ENCODE measurements at places on chromosomes 5 and 9.

DNA sequence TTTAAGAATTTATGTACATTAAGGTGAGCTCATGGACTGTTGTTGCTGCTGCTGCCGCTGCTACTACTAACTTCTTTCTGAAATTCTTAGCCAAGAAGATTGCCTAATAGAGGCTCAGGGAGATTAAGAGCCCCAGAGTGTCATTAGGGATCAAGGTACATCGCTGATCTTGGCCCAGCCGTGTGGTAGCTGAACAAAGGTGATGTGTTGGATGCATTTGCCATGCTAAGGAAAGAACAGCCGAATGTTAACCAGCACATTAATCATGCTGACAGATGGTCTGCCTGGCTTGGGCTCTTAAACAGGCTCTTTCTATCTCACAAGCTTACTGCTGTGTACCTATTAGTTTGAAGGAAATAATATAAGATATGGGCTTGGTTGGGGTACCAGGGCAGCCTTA lies 137.1 kb downstream of the KCTD16 start:
- DNase-seq, result no peak

DNA sequence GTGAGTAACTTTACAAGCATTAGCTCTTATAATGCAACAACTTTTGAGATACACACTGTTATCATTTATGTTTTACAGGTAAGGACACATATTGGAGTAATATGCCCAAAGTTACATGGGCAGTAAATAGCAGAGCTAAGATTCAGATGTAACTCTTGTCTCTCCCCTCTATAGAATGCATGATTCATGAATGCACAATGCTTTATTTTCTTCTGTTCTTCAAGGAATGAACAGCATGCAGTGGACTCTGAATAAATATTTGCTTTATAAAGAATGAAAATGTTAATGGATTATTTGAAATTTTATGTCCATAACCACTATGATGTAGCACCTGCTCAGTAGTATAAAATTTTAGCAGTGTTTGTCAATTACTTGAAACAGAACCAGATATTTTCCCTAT lies 629.5 kb downstream of the KCTD16 start:
- no peak for DNase-seq

DNA sequence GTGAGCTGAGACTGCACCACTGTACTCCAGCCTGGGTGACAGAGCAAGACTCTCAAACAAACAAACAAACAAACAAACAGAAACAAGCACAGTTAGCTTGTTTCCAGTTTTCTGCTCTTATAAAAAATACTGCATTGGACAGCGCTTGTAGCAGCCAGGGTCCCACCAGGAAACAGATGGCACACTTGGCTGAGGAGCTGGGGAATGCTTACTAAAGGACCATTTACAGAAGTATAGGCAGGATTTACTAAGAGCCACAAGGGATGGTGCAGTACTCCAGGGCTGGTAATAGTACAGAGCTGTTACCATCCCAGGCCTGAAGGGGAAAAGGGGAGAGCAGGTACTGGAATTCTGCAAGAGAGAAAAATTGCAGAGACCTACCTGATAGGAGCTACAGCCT lies 5.2 kb upstream of the ANKS6 start:
- no peak for DNase-seq

DNA sequence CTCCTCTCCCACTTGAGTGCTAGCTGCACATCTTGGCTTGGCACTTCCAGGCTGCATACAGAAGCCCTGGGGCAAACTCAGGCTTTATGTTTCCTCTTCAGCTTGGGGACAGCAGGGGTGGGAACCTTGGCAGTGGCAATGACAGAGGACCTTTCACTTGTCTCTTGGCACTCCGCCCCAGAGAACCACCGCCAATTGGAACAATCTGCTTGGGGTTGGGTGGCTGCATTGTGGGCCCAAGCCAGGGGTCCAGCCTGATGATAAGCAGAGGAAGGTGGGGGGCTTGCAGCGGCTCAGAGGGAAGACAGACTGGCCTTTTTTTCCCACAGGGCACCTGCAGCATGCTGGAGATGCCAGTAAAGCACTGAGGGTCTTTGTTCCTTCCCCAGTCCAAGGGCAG lies 179.0 kb upstream of the NMUR2 start:
- no peak for DNase-seq

- DNase-seq, result no peak
Measured at GRCh38 chr5:178589180-178590140, 733 bp downstream of the COL23A1 start.

- no peak for DNase-seq
Measured at GRCh38 chr9:1455766-1456165, 405.6 kb downstream of the DMRT2 start.

DNA sequence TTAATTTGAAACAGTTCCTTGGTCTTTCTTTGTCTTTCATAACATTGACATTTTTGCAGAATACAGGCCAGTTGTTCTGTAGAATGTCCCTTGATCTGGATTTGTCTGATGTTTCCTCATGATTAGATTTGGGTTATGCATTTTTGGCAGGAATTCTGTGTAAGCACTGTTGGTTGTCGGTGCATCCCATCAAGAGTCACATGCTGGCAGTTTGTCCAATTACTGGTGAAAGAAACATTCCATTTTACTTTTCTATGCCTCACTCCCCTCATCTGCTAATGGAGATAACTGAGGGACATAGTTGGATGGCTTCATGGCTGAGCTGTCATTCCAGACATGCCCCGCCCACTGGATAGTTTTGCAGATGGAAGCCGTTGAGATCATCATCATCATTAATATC lies 7.6 kb upstream of the ZNF618 start:
- no peak for DNase-seq

- no peak for DNase-seq
Measured at GRCh38 chr5:119386596-119387344, 31.0 kb downstream of the TNFAIP8 start.

GRCh38 chr9:125841444-125841843 lies 94.3 kb downstream of the PBX3 start:
- DNase-seq, result no peak

GRCh38 chr5:102542057-102542456 lies 43.3 kb upstream of the SLCO6A1 start:
- no peak for DNase-seq

GRCh38 chr9:71758785-71759184 lies 9.5 kb downstream of the CEMIP2 start:
- DNase-seq, result no peak

GRCh38 chr9:89752154-89752553 lies 147.3 kb downstream of the GADD45G start:
- no peak for DNase-seq

DNA sequence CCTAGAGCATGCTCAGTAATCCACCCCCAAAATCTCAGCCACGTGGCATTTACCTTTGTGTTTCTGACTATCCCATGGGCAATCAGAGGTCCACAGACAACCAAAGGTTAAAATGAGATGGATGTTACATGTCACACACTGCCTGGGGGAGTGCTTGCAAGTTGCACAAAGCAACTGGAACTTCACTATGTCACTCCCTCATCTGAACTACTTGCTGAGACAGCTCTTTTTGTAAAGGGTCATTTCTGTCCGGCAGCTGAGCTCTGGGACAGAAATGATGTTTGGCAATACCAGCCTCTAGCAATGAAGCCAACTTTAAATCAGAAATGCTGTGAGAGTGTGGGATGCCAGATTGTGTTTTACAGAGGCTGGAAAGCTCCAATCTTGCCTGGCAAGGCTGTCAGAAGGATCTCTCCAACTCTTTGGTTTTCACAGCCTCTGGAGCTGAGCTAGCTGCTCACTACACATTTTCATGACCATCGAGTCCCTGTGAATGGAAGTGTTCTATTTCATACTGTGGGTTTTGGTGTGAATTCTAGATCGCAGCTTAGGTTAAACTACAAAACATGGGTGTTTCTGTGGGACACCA lies 66.3 kb upstream of the TMEM215 start:
- DNase-seq, result no peak

GRCh38 chr5:55597014-55597981 lies 62.5 kb upstream of the PLPP1 start:
- peak; percentile 25 for DNase-seq

DNA sequence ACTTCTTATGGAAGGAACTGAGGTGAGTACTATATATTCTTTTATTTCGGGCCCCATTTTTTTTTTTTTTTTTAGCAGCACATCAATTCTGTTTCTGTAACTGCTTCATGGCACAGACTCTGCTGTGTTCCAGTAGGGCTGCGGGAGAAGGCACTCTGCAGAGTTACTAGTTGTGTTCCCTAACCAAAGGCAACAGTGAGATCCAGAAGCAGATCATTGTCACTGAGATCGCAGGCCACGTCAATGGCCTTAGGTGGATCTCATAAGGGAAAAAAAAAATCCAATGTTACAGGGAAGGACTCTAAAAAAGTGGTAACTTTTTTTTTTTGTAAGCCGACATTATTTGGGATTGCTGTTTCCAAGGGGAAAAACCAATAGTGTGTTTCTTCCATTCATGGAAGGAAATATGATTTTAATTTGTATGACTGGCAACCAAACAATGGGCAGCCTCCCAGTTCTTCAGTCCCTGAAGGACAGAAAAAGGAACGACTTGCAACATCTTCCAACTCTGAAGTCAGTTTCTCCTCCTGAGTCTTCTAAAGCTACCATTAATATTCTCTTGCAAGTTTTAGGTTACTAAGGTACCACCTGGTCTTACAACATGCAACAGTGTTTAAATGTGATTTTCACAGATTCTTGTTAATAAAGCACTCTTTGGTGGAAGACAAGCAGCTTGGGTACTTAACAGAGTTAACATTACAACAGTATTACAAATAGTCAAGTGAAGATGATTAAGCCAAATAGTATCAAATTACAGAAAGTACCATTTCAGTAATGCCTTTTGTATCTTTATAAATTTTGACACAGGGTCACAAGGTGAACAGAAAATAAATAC lies 52.8 kb downstream of the HABP4 start:
- DNase-seq, result no peak

GRCh38 chr5:1557114-1557873 lies 33.5 kb upstream of the LPCAT1 start:
- no peak for DNase-seq

DNA sequence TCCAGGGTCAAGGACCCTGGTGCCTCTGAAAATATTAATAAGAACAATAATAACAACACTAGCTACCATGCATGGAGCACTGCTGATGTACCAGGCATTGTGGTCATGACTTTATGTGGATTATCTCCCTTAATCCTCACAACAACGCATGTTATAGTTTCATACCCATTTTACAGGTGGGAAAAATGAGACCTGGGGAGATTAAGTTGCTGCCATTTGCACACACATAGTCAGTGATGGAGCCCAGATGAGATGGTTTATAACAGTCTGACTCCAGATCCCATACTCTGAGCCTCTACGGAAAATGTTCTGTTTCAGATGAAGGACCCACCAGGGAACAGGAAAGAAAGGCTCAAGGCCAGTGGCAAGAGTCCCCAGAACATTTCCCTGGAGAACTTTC lies 48.2 kb upstream of the PPARGC1B start:
- no peak for DNase-seq

GRCh38 chr9:2083479-2083878 lies 68.3 kb downstream of the SMARCA2 start:
- DNase-seq, result no peak

- DNase-seq, result no peak
Measured at GRCh38 chr5:74415695-74416102, 224.8 kb downstream of the ENC1 start.

- peak; percentile 12 for DNase-seq
Measured at GRCh38 chr9:5832071-5832537, 813 bp downstream of the ERMP1 start.

GRCh38 chr5:135691044-135691443 lies 112.3 kb upstream of the CXCL14 start:
- DNase-seq, result no peak

DNA sequence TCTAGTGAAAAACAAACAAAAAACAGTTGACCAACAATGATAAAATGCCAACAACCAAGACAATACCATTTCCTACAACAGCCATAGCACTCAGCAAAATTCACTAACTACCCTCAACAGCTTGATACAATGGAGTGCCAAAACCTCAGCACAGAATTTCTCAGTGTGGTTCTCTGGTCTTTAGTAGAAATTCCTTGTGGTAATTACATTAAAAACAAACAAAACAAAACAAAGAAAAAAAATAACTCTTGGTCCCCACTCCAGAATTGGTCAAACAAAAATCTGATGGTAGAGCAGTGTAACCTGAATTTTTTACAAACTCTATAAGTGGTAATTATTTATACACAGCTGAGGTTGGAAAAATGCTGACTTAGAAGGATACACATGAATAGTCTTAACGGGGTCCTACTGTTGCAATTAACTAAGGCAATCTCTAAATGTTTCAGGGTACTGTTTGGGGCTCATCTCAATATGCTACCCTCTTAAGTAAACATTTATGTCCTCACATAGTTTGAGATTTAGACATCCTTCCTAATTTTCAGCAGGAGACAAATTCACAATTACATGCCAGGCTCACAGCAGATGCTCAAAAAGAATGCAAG lies 13.8 kb downstream of the CSNK1A1 start:
- no peak for DNase-seq

GRCh38 chr5:179217956-179218942 lies 127.0 kb downstream of the ADAMTS2 start:
- no peak for DNase-seq

DNA sequence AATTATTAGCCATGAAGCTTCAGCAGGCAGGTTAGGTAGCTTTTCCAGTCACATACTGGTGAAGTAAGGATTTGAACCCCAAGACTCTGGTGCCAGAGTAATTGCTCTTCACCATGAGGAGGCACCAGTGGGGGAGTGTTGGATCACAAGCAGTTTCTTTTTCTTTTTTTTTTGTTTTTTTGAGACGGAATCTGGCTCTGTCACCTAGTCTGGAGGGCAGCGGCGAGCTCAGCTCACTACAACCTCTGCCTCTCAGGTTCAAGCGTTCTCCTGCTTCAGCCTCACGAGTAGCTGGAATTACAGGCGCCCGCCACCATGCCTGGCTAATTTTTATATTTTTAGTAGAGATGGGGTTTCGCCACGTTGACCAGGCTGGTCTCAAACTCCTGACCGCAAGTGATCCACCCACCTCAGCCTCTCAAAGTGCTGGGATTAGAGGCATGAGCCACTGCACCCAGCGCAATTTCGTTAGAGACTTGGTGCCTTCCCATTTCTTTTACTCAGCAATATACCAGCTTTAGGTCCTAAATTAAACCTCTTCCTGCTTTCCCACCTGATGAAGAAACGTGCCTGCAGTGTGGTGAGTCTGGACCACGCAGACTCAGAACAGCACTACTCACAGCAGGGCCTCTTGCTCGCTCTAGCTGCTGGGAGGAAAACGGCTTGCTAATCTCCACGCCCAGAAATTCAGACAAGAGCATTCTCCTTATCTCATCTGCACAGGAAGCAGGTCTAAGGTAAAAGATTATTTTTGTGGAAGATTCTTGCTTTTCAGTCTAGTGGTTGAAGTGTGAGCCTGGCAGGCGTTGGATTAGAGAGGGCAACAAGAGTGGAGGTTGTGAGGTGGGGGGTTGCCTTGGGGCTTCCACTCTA lies at the start of gene S100Z:
Gene S100Z, plus strand, starts transcription at position 596 of the 873 bp plus-strand sequence. CDS start 25,346 bp downstream, outside the sequence.
- DNase-seq, result no peak

GRCh38 chr9:36029765-36030528 lies 6.8 kb upstream of the RECK start:
- peak; percentile 59 for DNase-seq

Data from hepatic stellate cell (primary cell).